ENCODE measurements at places on chromosomes 3 and 15.
A peak's percentile ranks its signal among the peaks of the same experiment; 100 is the strongest.

GRCh38 chr3:8305371-8305770, 196.3 kb upstream of the LMCD1 start:
- DNase-seq, result no peak

- DNase-seq, result no peak
Observed at GRCh38 chr15:71469413-71469812, 340.9 kb upstream of the NR2E3 start.

- DNase-seq, result no peak
Observed at GRCh38 chr15:49471733-49472132, 48.7 kb downstream of the FGF7 start.

GRCh38 chr3:103195216-103195615, 760.4 kb downstream of the ZPLD1 start:
- DNase-seq, result no peak

DNA sequence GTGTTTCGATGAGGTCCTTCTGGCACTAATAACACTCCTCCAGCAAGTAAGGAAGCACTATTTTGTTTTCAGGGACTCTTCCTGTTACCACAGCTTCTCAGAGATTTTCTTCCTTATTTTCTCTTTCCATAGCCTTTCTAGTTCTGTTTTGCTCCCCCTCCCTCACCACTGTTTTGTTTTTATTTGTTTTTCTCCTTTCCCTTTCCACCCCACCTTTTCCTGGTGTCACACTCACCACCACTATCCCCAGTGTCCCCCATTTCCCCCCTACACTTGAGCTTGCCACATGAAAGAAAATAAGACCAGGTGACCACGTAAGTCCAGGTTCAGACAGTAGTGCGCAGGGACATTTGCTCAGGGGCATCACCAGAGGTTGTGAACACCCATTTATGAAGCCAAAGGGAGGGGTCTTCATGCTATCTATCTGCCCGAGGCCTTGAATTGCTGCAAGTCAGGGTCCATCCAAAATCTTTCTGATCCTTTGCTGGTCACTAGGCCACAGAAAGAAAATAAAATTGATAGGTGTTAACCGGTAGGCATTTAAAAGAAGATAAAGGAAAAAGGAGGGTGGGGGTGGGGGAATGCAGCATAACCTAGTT, 1.4 kb upstream of the RFTN1 start:
- DNase-seq, result no peak

DNA sequence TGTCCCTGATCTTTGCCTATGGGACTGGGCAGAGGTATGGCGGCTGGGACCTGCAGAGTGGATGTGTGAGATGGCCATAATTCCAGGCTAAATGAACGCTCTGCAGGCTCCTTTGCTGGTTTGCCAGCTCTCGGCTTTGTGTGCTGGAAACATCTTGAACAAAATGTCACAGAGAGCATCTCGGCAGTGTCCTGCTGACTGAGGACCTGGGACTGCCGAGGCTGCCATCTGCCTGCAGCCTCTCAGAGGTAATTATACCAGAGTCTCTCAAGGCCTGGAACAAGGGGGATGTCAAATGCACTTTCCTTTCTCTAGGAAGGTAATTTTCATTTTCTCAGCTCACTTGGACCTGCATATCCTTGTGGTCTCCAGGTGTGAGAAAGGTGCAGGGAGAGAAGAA, 354.2 kb downstream of the PDCD6IP start:
- DNase-seq, result no peak

DNA sequence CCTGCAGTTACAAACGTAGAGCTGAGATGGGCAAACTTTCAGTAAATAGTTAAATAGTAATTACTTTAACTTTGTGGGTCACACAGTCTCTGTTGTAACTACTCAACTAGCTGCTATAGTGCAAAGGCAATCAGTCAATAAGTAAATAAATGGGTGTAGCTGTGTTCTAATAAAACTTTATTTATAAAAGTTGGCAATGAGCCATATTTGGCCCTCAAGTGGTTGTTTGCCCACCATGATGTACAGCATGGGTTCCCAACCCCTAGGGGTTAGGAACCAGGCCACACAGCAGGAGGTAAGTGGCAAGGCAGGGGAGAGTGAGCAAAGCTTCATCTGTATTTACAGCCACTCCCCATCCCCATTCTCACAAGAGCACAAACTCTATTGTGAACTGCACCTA, 44.9 kb upstream of the CHRM5 start:
- no peak for DNase-seq

DNA sequence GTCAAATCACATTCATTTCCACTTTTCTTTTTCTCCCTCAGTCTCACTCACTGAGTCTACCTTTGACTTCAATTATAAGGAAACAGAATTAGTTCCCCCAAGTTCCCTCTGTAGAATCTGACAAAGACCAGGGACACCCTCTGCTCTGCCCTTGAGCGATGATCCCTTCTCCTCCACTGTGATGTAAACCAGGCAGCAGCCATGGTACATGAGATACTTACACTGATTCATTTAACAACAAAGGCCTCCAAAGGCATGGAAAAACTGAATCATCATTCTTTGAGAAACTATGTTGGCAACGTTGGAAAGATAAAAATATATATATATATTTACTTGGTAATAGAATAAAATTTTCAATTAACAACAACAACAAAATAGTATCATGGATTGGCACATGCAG, 84.1 kb downstream of the P3H2 start:
- DNase-seq, result peak; percentile 52

DNA sequence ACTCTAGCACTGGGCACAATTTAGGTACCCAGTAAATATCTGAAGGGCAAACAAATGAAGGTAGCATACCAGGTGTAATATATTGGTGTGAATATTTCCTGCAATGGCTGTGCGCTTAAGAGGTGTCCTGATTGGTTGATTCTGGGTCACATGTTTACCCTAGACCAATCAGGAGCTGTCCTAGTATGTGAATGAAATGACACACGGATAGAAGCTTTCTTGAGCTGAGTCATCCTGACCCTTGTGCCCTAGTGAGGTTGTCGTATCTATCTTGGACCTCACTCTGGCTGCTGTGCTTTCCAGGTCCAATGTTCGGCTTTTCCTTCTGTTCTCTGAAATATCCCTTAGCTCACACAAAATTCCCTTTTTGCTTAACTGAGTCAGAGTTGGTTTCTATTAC, 58.1 kb upstream of the FOXP1 start:
- no peak for DNase-seq

- DNase-seq, result peak; percentile 29
Observed at GRCh38 chr15:84035399-84035766, 200.2 kb upstream of the GOLGA6L4 start.

- DNase-seq, result no peak
Observed at GRCh38 chr3:32296251-32297204, 58.0 kb downstream of the CMTM8 start.

DNA sequence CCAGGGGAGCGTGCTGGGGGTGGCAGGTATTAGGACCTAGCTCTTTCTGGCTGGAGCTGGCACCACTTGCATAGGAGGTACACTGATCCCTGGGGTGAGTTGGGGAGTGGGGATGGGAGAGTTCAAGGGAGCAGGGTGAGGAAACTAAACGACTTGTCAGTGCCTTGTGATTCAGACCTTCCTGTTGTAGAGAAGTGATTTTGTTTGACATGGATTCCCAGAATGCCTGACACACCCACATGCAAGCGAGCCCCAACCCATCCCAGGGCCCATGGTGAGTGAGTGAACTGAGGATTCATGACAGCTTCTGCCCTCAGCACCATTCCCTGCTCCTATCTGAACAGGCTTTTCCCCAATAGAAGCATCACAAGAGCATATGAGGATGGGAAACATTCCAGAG, 15.6 kb upstream of the UBE2Q2 start:
- no peak for DNase-seq

DNA sequence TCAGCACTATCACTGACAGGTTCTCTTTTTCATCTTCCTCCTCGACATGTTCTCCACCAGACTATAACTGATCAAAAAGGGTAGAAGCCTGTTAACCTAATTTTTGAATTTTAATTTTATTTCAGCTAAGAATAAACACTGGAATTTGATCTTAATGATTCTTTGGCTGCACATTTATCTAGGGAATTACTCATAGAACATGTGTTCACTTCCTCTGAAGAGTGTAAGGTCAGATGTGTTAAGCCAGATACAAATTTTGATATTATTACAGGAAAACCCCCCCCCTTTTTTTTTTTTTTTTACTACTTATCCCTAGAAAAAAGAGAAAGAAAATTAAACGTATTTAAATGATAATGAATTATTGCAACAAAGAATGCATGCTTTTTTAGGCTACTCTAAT, 15.0 kb downstream of the DCBLD2 start:
- no peak for DNase-seq

DNA sequence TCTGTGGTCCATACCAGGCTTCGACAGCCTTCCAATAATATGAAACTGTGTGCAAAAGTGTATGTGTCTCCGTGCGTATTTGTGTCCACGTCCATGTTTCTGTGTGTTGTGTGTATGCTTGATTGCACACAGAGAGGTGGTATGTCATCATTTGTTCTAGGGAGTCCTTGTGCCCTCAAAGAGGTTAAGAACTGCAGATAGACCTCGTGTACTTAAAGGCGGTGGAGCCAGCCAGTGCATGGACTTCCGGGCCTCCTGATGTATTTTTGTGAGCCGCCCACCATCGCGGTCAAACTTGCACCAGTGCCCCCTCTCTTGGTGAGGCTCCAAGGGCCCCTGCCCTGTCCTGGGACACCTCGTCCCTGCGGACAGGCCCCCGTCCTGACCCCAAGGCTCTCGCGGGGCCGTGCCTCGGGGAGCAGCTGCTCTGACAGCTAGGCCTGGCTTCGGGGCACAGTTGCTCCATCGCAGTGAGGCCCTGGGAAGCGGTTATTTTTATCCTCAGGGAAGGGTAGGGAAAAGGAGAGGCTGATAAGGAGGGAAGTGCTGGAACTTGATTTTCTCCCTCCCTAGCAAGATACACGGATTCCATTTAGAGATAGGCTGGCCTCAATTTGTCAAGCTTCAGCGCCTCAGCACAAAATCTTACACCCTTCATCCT, 1.2 kb upstream of the RYK start:
- no peak for DNase-seq

- no peak for DNase-seq
Observed at GRCh38 chr3:26588931-26589330, 33.6 kb upstream of the LRRC3B start.

GRCh38 chr15:74793135-74794028, 11.5 kb downstream of the CSK start:
- DNase-seq, result no peak

DNA sequence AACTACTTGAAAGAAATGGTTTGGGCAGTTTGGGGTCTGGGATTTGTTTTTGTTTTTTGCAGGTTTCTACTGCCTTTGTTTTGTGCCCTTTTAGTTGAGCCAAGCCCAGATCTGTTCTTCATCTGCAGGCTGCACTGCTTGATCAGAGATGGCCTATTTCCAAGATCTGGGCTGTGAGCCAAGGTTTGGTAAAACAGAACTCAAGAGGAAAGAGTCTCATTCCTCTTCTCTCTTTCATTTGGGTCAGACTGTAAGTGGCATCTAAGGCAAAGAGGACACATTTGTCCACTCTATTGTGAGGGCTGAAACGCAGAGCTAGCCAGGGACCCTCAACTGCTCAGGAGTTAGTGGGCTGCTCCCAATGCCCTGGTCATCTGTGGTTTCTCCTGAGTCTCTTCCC, 104.4 kb upstream of the UBE3A start:
- peak; percentile 65 for DNase-seq

DNA sequence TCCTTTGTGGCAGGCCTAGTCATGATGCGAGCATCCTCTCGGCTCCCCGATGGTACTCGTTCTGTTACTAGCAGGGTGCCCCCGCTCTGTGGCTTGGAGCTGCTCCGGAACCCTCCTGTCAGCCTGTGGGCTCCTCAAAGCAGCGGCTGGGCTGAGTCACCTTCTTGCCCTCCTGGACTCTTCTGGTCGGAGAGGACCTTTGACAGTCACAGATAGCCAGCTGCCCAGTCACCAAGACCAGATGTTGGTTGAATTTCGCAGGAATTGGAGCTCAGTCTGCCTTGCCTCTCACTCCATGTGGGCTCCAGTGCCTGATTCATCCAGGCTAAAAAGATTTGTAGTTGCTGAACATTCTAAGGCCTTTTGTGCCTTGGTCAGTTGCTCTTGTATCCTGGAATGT, 94.5 kb downstream of the CHCHD6 start:
- no peak for DNase-seq

DNA sequence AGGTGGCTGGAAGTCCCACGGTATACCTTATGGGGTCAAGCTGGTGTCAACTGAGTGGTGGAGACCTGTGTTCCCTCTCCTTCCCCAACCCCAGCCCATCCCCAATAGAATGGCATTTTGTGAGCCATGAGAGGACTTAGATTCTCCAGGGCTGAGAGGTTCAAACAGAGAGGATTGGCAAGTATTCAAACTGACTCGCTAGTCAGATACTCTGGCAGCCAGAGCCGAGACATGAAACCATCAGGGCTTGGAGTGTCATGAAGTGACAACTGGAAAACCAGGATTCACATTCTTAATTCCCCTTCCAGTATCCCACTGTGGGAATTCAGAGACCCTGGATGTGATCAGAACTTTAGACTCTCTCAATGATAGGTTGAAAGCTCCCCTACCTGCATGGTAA, 159.4 kb upstream of the SNTN start:
- DNase-seq, result no peak

DNA sequence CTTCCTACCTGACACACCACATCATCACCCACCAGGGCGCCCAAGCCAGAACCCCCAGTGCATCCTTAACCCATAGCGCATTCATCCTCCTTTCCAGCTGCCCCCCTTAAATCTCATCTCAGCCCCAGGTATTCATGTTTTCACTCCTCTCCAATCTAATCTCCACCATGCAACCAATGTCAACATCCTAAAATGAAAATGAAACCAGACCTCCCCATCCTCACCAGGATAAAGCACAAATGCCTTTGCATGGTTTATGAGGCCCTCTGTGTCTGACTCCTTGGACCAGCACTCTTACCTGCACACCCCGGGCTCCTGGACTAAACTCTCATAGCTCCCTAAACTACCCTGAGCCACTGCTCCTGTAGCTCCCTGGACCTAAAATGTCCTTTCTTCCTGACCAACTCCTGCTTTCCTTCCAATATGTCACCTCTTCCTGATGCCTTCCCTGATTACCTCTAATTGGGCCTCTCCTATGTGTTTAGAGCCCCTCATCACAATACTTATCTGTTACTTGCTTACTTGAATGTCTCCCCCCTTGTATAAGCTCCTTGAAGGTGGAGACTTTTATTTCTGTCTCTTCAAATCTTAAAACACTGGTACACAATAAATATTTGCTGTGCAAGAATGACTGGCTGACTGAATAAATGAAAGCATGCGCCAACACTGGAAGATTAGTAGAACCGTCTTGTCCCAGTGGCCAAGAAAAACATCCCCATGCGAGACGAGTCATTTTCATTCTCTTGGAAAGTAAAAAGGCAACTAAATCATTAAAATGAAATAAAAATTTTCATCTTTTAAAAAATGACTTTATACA, 142.5 kb downstream of the XXYLT1 start:
- DNase-seq, result peak; percentile 65

Data from stromal cell of bone marrow (primary cell).